ENCODE measurements at places on chromosomes 3 and 15.

DNA sequence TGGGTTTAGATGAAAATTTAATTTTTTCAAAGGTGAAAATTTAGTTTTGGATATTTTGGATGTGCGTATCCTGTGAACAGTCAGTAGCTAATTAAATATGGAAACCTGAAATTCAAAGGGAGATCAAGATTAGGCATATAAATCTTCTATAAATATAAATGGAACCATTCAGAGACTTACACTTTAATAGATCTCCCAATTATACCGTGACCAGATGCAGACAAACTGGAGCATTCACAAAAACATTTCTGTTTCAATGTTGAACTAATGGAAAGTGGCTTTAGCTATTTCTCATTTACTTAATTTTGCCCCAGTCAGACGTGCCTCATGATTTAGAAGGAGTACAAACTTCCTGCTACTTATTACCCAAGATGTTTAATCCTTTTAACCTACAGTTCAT, 29.1 kb upstream of the POU1F1 start:
- no peak for DNase-seq

DNA sequence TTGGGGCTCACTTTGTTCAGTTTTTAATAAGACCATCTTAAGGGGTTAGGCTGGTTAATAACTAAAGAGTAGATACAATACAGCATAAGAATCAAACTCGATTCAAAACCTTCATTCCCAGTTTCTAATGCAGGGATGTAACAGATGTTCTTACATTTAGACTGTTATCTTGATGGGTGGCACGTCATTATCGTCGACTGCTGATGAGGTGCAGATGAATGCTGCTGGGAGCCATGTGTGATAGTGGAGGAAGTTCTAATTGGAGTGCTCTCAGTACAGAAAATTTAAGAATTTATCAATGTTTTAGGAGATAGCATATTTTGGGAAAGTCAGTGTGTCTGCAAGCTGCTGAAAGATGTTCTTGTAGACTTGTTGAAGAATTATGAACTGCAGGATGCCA, 331.5 kb downstream of the PTPRG start:
- no peak for DNase-seq

GRCh38 chr15:44441095-44441501, 13.7 kb downstream of the CTDSPL2 start:
- no peak for DNase-seq

DNA sequence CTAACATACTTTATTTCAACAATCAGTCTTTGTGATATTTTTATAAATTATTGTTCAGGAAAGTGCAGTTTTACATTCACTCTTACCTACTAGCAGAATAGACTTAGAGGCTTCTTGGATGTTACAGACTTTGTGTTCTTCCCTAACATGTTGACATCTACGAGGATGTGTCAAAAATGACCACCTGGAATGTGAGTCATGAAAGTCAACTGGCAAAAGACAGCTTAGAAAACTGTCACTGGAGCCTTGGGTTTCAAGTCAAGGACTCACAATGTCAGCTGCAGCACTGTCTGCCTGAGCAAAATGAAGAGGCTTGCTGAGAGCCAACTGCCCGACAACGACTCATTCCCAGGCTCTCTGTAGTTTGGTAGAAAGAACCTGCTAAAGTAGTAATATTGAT, 91.5 kb downstream of the CERS3 start:
- no peak for DNase-seq

- peak; percentile 26 for DNase-seq
Measured at GRCh38 chr15:92091155-92091734, 237.7 kb downstream of the SLCO3A1 start.

GRCh38 chr3:87354398-87354797, 78.0 kb upstream of the POU1F1 start:
- DNase-seq, result no peak

- no peak for DNase-seq
Measured at GRCh38 chr3:13530241-13531009, 18.5 kb upstream of the FBLN2 start.

DNA sequence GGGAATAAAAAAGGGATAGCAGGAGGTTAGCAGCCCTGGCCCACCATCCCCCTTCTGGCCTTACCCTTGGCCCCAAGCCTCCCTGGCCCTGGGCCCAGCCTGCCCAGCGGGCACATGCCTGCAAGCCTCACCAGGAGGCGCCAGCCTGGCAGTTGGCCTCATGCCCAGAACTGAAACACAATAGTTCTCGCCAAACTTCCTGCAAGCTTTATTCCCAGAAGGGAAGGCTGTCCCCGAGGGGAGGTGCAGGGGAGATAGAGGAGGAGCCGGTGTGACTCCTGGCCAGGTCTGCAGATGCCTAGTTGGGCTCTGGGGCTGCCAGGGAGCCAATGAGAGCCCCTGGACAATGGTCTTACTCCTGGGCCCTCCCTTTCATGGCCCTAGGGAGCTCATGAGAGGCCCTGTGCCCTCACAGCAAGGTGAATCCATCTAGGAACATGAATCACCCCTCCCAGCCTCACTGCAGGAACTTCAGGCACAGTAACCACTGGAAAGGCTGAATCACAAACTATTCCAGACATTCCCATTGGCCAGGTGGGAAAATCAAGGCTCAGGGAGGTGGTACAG, 4.0 kb downstream of the CCDC33 start:
- peak; percentile 82 for DNase-seq

DNA sequence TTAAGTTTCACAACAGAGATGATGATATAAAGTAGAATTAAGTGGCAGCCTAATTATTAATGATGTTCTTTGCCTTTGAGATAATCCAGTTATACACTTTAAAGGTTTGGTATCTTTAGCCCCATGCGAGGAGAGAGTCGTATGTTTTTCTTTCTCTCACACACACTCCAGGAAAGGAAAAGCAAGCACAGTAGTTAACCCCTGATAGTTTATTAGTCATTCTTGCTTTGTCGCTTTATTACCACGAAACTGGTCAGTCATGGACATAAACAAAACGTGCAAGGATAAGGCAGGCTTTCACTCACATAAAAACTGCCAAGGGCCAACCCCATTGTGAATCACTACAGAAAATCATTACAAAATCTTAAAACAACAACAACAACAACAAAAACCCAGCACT, 866.9 kb downstream of the FHIT start:
- no peak for DNase-seq

DNA sequence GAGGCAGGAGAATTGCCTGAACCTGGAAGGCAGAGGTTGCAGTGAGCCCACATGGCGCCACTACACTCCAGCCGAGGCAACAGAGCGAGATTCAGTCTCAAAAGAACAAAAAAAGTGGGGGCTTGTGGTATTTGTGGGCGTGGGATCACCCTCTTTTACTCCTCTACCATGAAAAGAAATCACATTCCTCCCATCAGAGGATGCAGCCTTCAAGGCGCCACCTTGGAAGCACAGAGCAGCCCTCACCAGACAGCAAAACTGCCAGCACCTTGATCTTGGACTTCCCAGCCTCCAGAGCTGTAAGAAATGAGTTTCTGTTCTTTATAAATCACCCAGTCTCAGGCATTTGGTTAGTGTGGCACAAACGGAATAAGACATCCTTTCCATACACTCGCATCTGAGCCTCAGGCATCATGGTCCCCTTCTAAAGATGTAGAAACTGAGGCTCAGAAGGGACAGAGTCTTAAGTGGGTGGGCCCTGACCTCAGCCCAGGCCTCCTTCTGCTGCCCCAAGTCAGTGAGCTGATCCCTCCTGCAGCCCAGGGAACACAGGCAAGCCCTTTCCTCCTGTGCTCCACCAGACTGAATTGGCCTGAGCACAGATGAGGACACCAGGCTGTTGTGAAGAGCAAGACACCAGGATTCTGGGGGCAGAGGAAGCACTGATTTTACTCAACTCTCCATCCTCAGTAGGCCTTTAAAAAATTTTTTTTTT, 201.7 kb upstream of the LINGO1 start:
- DNase-seq, result no peak

- peak; percentile 84 for DNase-seq
Measured at GRCh38 chr15:100725121-100726069, 123.0 kb downstream of the ASB7 start.

GRCh38 chr15:79673416-79674123, 223.2 kb downstream of the MTHFS start:
- DNase-seq, result peak; percentile 93

- DNase-seq, result no peak
Measured at GRCh38 chr3:12512534-12513118, 28.3 kb downstream of the TSEN2 start.

DNA sequence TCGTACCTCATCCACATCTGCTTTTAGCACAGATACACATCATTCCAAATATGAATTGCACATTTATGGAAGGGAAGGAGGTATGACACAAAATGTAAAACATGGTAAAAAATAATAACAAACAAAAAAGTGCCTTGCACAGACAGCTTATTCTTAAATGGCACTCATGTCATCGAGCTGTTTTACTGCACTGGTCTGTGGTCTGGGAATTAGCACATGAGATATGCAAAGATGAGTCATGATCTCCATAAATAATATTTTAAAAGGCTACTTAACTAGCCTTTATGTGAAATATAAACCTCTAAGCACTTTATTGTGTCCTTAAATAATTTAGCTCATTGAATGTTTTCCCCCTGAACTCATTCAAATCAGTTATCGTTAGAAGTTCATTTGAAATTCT, 142.2 kb upstream of the ZNF385D start:
- peak; percentile 58 for DNase-seq

DNA sequence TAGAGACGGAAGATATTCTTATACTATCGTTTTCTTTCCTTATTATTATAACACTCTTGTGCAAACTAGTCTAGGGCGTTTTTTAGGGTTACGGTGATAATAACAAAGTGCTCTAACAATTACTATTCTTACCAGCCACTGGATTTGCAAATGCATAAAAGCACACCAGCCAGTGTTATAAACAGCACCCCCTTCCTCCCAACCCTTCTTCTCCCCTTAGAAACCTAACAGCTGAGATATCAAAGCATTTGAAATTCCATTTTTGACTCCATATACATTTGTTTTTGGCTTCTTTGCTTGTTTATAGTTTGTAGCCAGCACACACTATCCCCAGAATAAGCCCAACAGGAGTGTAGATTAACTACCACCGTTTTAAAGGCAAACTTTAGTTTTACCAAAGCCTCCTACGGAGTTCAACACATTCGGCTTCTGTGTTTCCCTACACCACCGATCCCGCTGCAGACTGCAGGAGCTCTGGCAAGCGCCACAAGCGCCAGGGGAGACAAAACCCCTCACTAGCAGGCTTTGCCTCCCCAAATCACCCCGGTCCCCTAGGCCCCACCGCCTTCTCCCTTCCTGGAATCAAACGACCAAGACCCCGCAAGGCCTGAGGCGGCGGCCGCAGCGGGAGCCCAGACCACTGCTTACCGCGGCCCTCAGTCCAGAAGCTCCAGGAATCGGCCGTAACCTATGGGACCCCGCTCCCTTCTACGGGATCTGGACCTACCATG, 461 bp downstream of the COPB2 start:
- no peak for DNase-seq

DNA sequence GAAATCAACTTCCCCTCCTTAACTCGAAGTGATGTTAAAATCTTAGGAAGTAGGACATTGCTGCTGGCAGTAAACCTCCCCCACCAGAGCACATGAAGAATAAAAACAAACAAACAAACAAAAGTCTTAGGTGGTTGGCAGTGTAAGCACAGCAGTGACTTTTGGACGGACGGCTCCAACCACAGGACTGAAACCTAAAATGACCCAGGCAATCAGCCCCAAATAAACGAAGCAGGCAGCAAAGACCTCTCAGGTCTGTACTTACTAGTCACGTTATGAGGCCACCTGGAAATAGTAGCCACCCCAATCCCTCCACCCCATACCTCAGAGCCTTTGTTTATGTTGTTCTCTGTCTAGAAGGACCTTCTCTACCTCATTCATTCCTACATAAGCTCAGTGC, 33.5 kb upstream of the HES1 start:
- no peak for DNase-seq

DNA sequence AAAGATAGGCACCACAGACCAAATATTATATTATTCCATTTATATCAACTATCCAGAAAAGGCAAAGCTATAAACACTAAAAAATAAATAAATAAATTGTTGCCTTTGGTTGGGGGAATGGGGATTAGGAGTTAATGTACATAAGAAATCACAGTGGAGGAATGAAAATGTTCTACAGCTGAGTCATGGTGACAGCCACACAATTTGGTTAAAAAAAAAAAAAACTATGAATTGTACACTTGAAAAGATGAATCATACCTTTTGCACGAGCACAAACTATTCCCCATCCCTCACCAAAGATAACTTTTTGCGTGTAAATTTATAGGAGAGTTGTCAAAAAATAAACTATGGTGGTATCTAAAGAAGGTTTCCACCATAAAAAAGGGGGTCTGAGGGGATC, 103.2 kb downstream of the TBC1D5 start:
- peak; percentile 86 for DNase-seq

DNA sequence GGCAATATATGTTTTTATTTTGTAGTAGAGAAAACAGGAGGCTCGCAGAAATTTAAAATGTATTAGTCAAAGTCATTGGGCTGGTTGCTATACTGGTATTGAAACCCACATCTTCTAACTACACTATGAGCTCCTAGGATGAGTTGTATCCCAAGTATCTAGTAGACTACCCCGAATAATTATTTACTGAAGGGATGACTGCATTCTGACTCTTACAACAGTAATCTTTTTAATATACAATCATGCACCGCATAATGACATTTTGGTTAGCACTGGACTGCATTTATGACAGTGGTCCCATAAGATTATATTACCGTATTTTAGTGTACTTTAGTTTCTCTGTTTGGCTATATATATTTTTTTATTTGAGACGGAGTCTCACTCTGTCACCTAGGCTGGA, 15.3 kb downstream of the PIGB start:
- no peak for DNase-seq

DNA sequence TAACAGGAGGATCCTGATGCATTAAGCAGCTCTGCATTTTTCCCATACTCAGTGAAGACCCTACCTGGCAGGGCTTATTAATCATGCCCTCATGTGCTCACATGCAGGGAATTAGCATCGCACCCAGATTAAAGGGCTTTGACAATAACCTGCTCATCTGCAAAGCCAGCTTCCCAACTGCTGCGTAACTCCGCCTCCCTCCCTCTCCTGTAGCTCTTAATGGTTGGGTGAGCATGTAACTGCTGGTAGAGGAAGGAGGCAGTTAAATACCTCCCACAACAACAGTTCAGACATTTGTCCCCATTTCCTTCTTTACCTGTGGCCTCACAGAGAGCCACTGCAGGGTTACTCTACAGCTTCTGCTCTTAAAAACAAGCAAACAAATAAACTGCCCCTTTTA, 203.6 kb upstream of the WNT5A start:
- no peak for DNase-seq

- peak; percentile 97 for DNase-seq
Measured at GRCh38 chr15:32802286-32802936, 84.6 kb downstream of the GREM1 start.

DNA sequence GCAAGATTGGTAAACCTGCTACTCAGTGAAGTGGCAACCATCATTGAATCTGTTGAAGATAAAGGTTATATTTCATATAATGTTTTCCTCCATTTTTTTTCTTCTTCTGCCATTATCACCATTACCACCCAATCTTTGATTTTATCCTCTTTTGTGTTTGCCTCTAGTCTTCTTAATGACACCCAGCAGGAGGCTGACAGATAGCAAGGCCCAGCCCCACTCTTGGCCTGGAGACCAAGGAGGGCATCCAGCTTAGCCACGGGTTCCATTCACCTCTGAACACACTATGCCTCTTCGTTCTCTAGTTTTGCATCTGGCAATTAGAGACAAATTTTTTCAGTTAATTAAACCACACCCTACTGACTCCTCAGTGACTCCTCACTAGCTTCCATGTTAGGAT, 129.7 kb downstream of the TPRG1 start:
- DNase-seq, result no peak

- no peak for DNase-seq
Measured at GRCh38 chr3:184169896-184170875, 4.5 kb upstream of the AP2M1 start.

GRCh38 chr3:134311265-134311664, 60.6 kb upstream of the RYK start:
- DNase-seq, result peak; percentile 81

Data from fibroblast of skin of right biceps (primary cell).